Astrocyte of the cerebellum (primary cell): ENCODE measurements at places on chromosomes 3 and 15.

DNA sequence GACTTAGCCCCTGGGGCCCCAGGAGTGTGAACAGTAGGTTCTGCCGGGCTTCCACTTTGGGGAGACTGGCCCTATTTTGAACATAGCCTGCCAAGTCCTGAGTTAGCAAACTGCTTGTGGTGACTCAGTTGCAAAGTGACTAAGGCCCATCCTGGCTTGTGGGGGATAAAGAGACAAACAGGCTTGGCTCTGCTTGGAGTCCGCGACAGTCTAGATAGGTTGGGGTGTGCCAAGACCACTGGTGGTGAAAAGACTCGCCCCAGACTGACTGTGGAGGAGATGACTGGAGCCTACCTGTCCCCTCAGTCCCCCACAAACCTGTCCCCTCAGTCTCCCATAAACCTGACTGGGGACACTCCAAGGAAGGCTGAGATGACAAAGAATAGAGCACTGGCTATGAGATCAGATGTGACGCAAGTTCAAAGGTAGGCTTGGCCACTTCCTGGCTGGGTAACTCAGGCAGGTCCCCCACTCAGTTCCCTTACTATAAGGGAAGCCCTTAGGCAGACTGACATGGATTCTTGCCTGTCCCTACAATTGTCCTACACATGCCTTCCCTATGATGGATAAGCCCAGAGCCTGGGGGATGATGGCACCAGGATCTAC lies 4.3 kb downstream of the DNASE1L3 start:
- peak; percentile 6 for DNase-seq

DNA sequence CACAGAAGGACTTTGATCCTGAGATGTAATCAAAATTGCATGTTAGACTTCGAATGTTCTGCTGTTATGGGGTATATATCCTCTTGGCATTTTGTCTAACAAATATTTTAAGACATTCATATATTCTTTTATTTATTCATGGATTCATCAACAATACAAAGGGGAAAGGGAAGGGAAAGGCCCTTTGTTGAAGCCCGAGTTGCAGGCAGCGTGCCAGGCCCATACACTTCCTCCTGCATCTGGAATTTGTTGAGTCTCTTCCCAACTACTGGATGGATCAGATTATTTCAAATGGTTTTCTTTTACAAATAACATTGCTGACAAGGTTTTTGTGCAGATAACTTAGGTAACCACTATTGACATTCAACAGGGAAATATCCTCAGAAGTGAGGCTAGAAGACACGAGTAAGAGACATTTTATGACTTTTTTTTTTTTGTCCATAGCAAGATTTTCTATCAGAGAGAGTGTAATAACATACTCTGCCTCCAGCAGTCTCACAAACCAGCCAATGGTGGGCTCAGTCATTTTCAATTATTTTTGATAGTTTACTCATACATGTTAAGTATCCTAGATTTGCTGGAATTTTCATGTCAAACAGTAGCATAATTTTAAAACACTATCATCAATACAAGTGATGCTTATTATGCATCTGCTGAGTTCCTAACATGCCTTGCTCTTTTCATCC lies 94.3 kb downstream of the RPL39L start:
- DNase-seq, result no peak

- DNase-seq, result no peak
Measured at GRCh38 chr15:81776976-81777375, 268.8 kb downstream of the MEX3B start.

- peak; percentile 29 for DNase-seq
Measured at GRCh38 chr3:155185631-155186071, 105.5 kb downstream of the MME start.

DNA sequence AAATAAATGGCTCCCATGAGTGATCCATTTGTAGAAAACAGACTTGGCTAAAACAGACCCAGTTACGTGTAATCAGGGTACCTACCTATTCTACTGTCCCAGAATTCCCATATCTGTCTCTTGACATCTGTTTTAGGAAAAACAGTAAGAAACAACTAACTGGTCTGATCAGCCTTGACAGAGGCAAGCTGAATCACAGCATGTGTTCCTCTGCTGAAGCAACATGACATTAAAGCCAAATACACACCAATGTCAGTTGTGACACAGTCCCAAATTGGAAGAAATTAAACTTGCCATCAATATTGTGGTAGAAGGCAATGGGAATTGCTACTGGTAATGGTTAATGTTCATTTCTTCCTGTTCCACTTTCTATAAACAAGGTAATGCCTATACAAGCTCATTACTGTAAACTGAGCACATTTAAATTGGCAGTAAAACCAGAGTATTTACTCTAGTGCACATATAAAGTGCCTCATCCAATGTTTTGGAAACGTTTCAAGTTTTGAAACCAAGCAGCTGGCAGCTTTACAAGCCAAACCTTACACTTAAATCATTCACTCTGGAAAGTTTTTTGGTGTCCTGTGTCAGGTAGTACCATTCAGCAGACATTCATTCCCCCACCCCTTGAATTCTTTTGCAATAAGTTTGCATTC lies 27.0 kb downstream of the ALDH1A2 start:
- DNase-seq, result peak; percentile 48

GRCh38 chr15:93020976-93021772 lies 67.8 kb downstream of the RGMA start:
- DNase-seq, result no peak

- no peak for DNase-seq
Measured at GRCh38 chr3:101252307-101252706, 68.1 kb downstream of the IMPG2 start.

DNA sequence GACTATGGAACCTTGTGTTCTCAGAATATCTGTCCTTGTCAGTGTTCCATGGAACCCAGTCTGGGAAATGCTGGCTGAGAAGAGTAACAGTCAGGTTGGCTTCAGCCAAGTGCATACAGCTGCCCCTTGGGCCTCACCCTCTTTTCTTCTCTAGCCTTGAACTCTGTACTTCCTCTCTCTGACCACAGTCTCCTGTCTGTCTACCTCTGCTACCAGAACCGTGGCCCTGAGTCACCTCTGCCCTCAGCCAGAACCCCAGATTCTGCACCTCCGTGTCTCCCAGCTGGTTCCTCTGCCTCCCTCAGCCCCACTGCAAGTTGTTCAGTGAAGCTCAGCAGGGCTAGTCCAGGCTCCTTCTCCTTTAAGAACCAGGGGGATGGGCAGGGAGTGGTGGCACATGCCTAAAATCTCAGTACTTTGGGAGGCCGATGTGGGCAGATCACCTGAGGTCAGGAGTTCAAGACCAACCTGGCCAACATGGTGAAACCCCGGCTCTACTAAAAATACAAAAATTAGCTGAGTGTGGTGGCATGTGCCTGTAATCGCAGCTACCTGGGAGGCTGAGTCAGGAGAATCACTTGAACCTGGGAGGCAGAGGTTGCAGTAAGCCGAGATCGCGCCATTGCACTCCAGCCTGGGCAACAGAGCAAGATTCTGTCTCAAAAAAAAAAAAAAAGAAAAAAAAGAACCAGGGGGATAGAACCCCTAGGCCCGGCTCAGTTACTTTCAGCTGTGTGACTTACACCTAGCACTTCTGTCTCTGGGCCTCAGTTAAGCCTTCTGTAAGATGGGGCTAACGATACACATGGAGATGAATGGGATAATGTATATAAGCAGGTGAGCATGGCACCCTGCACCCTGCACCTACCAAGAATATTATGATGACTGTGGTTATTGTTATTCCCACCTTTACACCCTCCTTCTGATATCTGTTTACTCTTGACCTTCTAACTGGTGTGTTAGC lies 24.3 kb upstream of the TATDN2 start:
- DNase-seq, result no peak

DNA sequence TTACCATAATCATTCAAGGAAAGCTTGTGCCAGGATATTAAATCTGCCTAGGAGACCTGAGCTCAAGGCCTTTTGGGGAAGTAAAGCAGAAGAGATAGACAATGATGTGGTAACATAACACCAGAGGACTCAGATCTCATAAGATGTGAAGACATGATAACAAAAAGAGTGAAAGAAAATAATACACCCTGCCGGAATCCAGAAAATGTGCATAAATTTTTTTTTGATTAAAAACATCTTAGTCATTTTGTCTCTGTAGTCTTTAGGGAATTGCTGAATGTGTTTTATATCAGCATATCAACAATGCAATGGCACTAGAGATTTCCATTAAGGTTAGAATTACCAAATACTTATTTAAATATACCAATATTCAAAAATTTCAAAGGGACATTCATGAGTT lies 326.8 kb upstream of the ROBO1 start:
- DNase-seq, result no peak

- no peak for DNase-seq
Measured at GRCh38 chr3:131551761-131552160, 49.0 kb upstream of the MRPL3 start.

DNA sequence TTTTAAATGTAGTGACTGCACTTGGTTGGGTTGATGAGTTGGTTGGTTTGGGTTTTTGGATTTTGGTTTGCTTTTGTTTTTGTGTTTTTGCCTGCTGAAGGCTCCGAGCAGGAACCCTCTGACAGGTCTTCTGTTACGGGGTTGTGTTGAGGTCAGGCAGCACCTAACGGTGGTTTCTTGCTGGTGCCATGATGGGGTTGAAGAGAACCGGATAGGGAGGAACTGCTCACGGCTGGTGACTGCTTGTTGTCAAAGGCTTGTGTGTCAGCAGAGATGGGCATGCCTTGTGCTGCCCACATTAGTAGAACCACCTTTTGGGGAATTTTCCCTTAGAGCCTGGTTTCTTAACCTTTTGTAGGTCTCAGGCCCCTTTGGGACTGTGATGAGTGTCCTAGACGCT lies 42.0 kb downstream of the SLC6A6 start:
- no peak for DNase-seq

- DNase-seq, result no peak
Measured at GRCh38 chr15:61661791-61662190, 398.5 kb downstream of the VPS13C start.
